ENCODE measurements at places on chromosomes 2 and 18. TPM values are rescaled to one million over a fixed set of nuclear protein-coding genes. Genes with fewer than 3 reads are reported as not detected.
A peak's percentile ranks its signal among the peaks of the same experiment; 100 is the strongest.

- H3K36me3 ChIP-seq = no peaks in the 10 kb centered on the region
- DNase-seq = no peak
- H3K4me1 ChIP-seq = peaks cover 3% of the 10 kb centered on the region
- H3K27me3 ChIP-seq = peaks cover 15% of the 10 kb centered on the region
- H3K27ac ChIP-seq = no peak overlapping the region
These were observed 125.1 kb upstream of the HAAO start for GRCh38 chr2:42917425-42917927.

DNA sequence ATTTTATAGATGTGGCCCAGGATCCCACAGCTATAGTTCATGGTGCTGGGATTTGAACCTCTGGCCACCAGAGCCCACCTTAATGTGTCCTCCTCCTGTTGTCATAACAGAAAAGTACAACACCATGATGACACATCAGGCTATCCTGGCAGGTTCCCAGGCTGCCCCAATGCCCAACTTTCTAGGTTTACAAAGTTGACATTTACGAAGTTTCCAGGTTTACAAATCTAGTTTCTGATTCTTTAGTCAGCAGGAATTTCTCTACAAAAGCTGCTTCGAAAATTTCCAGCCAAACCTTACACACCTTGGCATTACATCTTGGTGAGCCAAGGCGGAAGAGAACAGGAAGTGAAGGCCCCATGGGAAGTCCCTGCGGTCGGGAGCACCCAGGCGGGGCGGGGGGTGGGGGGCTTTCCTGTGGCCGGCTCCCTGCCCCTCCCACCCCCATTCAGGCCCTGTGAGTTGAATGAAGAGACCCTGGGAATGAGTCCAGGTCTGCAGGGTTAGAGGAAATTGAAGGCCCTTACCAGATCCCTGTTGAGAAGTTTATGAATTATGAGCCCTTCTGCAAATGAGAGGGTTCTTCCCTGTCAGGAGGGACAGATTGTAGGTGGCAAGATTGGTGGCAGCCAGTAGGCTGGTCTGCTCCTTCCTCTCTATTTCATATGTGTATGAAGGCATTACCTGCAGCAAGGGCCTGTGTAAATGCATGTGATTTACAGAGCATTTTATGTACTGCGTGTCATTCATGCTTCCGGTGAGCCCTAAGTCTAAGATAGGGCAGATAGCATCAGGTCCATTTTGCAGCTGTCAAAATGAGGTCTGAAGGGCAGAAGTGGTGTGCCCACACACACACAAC is 11.1 kb upstream of the IL1RN start:
- no peak overlapping the region for H3K4me3 ChIP-seq
- H3K36me3 ChIP-seq = no peaks in the 10 kb centered on the region
- H3K4me1 ChIP-seq = peaks cover 23% of the 10 kb centered on the region
- no peak for DNase-seq

GRCh38 chr2:240685771-240686371 is 3.2 kb upstream of the AQP12B start:
- H3K36me3 ChIP-seq = no peaks in the 10 kb centered on the region
- H3K4me3 ChIP-seq = no peak overlapping the region
- no peak for DNase-seq
- peaks cover 11% of the 10 kb centered on the region for H3K4me1 ChIP-seq
- no peaks in the 10 kb centered on the region for H3K27me3 ChIP-seq

- H3K36me3 ChIP-seq = peaks cover 67% of the 10 kb centered on the region
- H3K27ac ChIP-seq = no peak overlapping the region
- no peak for DNase-seq
- no peak overlapping the region for H3K4me3 ChIP-seq
- H3K4me1 ChIP-seq = peaks cover 67% of the 10 kb centered on the region
These were observed 54.7 kb downstream of the BCL2 start for GRCh38 chr18:63264871-63265270.

GRCh38 chr2:183069174-183069573 is 9.4 kb upstream of the DUSP19 start:
- peaks cover 6% of the 10 kb centered on the region for H3K27me3 ChIP-seq
- H3K4me3 ChIP-seq = no peak overlapping the region
- no peaks in the 10 kb centered on the region for H3K36me3 ChIP-seq
- DNase-seq = no peak

- no peak overlapping the region for H3K27ac ChIP-seq
- DNase-seq = no peak
- no peaks in the 10 kb centered on the region for H3K27me3 ChIP-seq
- no peak overlapping the region for H3K4me3 ChIP-seq
- no peaks in the 10 kb centered on the region for H3K36me3 ChIP-seq
- no peaks in the 10 kb centered on the region for H3K4me1 ChIP-seq
These were observed 125.7 kb downstream of the PDE1A start for GRCh38 chr2:182301093-182301492.

DNA sequence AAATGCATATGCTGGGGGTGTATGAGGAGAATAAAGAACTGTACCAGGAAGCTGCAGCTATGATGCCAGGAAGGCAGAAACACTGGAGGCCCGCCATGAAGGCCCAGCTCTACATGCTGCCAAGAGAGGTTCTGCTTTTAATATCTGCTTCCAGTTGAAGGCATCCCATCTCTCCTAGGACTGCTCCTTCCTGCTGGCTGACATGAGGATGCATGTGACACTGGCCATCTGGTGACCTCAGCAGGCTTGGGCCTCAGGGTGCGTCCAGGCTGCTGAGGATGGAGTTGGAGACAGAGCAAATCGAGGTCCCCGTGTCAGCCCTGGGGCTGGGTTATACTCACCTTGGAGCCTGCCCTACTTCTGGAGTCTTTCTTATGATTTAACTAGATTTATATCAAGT is 49.0 kb downstream of the PSMG2 start:
- no peak overlapping the region for H3K27ac ChIP-seq
- H3K36me3 ChIP-seq = no peaks in the 10 kb centered on the region
- peaks cover 13% of the 10 kb centered on the region for H3K4me1 ChIP-seq
- DNase-seq = no peak

DNA sequence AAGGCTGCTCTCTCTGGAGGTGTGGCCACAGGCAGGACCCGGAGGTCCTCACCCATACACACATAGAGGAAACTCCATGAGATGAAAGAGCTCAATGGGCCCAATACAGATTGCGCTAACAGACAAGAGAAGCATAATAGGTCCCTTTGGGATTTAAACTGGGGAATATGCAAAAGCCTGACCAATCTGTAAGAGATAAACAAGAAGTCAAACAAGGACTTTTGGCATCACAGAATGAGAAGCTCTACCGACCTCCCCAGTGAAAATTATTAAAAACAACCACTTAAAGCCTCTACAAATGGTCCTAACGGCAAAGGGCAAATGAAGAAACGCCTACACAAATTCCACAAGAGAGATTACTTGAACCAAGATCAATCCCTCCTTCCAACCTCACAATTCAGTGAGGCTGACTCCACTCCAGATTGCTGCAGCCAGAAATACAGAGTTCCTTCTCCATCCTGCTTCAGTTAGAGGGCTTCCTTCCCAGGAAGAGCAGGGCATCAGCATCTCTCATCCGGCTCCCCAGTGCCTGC is 10.8 kb downstream of the IWS1 start:
- peaks cover 48% of the 10 kb centered on the region for H3K4me1 ChIP-seq
- no peak overlapping the region for H3K27ac ChIP-seq
- H3K27me3 ChIP-seq = no peaks in the 10 kb centered on the region
- peaks cover 76% of the 10 kb centered on the region for H3K36me3 ChIP-seq
- no peak overlapping the region for H3K4me3 ChIP-seq
- no peak for DNase-seq

GRCh38 chr2:107548216-107548615 is 278.5 kb upstream of the RGPD4 start:
- H3K4me1 ChIP-seq = no peaks in the 10 kb centered on the region
- H3K27me3 ChIP-seq = no peaks in the 10 kb centered on the region
- no peak overlapping the region for H3K27ac ChIP-seq
- H3K4me3 ChIP-seq = no peak overlapping the region

DNA sequence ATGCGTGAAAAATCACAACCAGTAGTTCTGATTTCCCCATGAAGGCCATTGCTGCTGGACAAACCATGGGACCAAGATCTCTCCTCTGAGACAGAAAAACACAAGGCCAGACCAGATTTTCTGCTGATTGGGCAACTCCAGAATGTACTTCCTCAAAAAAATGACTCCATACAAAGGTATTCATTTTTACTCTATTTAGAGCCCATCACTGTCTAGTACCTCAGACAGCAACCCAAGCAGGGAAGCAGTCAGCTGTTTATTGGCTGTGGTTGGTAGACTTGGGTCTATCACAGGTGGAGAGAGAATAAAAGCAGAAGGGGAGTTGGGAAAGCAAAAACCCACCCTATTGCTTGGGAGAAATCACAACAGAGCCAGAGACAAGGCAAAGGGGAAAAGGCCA is 219.9 kb downstream of the PIK3C3 start:
- no peaks in the 10 kb centered on the region for H3K36me3 ChIP-seq
- H3K4me3 ChIP-seq = no peak overlapping the region
- H3K27me3 ChIP-seq = no peaks in the 10 kb centered on the region
- DNase-seq = no peak

DNA sequence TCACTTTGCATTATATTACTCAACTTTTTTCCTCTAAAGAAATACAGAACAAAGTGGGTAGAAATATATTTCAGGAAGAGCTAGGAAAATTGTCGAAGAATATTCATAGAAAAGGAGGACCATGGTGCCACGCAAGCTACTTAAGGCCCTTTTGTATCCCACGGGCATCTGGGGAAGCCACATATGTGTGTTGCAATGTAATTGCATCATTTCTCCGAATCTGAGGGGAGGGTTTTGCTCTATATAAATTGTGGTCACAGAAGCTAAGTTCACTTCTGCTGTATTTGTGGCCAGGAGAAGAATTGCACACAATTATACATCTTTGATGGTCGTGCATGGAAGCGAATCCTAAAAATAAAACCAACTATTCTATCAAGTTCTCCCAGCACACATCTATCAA is 360.3 kb downstream of the IRS1 start:
- no peaks in the 10 kb centered on the region for H3K4me1 ChIP-seq
- no peak for DNase-seq

SCN9A gene
- 0.15 TPM for total RNA-seq

DNA sequence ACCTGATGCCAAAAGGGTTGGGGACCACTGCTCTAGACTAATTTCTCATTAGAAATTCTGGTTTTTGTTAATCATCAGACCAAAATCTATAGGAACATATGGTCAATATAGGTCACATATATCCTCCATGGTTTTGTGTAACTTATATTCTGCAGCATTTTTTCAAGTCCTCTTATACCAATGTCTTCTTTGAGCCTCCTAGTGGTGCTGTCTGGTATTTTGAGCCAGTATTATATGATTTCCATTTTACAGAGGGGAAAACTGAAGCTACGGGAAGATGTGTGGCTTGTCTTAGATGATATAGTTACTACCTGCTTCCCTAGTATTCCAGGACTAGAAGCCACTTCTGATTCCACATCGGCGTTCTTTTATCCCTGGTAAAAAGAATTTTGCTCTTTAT is 13.8 kb downstream of the MAPK4 start:
- H3K27ac ChIP-seq = no peak overlapping the region
- no peaks in the 10 kb centered on the region for H3K4me1 ChIP-seq
- no peaks in the 10 kb centered on the region for H3K36me3 ChIP-seq
- peaks cover 14% of the 10 kb centered on the region for H3K27me3 ChIP-seq
- H3K4me3 ChIP-seq = no peak overlapping the region

SPATS2L gene
- total RNA-seq = 79.0 TPM

DNA sequence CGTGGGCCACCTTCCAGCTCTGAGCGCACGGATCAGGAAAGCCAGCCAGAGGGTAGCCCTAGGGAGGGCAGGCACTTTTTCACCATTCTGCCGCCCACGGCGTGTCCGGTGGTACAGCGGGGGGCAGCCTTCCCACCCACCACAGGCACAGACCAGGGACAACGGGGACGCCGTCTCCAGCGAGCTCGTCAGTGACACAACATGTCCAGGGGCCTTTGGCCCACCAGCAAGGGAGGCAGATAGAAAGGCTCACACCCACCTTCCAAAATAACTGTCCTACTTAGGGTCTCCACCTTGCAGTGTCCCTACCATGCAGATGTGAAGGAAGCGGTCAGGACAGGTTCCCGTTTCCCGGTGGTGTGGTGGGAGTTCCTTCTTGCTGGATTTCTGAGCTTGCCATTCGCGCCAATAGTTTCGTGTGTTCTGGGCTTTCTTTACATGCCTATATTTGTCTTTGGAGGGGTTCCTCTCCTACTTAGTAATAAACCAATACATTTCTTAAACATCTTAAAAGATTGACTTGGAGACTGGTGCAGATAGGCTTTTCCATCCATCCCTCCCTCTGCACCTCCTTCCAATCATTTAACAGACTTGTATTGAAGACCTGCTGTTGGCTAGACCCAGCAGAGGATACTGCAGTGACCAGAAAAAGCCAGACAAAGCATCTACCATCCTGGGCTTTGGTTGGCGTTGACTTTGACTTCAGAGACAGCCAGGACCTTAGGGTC is 872 bp downstream of the ASB1 start:
- H3K27me3 ChIP-seq = no peaks in the 10 kb centered on the region
- peaks cover 28% of the 10 kb centered on the region for H3K36me3 ChIP-seq
- H3K27ac ChIP-seq = peak overlapping the region; percentile 84

DNA sequence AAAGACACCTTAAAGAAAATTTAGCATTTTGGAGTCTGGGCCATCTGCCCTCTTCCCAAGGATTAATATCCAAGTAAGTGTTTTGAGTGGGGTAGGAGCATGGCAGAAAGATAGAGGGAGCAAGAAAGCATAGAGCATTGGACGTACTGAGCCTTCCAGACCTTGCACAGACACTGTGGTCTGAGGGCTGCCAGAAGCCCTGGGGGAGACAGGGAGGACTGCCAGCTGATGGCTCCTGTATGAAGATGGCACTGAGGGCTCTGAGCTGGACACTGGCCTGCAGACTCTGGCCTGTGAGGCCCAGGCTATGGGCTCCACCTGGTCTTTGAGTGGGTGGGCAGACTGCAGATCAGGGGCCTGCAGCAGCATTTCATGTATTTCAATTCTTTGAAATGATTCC is 2.9 kb upstream of the PKDCC start:
- H3K4me3 ChIP-seq = no peak overlapping the region
- H3K36me3 ChIP-seq = no peaks in the 10 kb centered on the region
- no peak overlapping the region for H3K27ac ChIP-seq
- peaks cover 58% of the 10 kb centered on the region for H3K27me3 ChIP-seq

- H3K27me3 ChIP-seq = no peaks in the 10 kb centered on the region
- H3K36me3 ChIP-seq = no peaks in the 10 kb centered on the region
- peaks cover 8% of the 10 kb centered on the region for H3K4me1 ChIP-seq
These were observed 128.8 kb upstream of the TRIB2 start for GRCh38 chr2:12587729-12588522.

GRCh38 chr2:122148128-122148767 is 392.8 kb downstream of the TSN start:
- H3K4me1 ChIP-seq = no peaks in the 10 kb centered on the region
- H3K27me3 ChIP-seq = peaks cover 2% of the 10 kb centered on the region
- no peak overlapping the region for H3K27ac ChIP-seq
- no peak for DNase-seq
- no peaks in the 10 kb centered on the region for H3K36me3 ChIP-seq

LBX2 gene
- 1.2 TPM for total RNA-seq

D2HGDH gene
- 25.0 TPM for total RNA-seq

GRCh38 chr2:43778233-43778632 is 4.4 kb downstream of the DYNC2LI1 start:
- H3K27ac ChIP-seq = no peak overlapping the region
- DNase-seq = no peak
- no peak overlapping the region for H3K4me3 ChIP-seq
- peaks cover 17% of the 10 kb centered on the region for H3K4me1 ChIP-seq

FBXO36 gene
- 0.71 TPM for total RNA-seq

- no peak for DNase-seq
- peak overlapping the region; percentile 95 for H3K27ac ChIP-seq
- H3K27me3 ChIP-seq = no peaks in the 10 kb centered on the region
- H3K4me1 ChIP-seq = peaks cover 34% of the 10 kb centered on the region
- H3K4me3 ChIP-seq = peak overlapping the region; percentile 91
These were observed 316 bp downstream of the WDR12 start for GRCh38 chr2:202911203-202911511.
